Glutamatergic neuron (in vitro differentiated cells): ENCODE measurements at places on chromosomes 12 and 14. TPM values are rescaled to one million over a fixed set of nuclear protein-coding genes. Genes with fewer than 3 reads are reported as not detected.

DNA sequence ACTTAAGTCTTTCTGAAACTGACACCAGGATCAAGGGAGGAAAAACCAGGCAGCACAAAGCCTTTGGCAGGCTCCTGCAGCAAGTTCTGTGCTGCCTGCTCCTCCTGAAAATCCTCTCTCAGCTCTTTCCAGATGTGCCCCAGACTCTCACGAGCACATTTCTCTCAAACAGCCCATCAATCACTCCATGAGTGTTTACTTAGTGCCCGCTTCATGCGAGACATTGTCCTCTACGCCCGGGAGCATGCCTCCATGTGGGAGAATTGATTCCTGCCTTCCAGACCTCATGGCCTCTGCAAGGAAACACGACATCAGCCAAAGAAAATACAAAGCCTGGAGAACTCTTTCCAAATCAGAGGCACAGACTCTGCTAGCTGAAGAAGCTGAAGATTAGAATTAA lies 46.5 kb upstream of the TSPAN11 start:
- no peak overlapping the region for H3K27ac ChIP-seq
- H3K36me3 ChIP-seq, result peaks cover 14% of the 10 kb centered on the region
- no peaks in the 10 kb centered on the region for H3K4me1 ChIP-seq
- no peak for DNase-seq

VEZT gene
- total RNA-seq, result 148 TPM

DNA sequence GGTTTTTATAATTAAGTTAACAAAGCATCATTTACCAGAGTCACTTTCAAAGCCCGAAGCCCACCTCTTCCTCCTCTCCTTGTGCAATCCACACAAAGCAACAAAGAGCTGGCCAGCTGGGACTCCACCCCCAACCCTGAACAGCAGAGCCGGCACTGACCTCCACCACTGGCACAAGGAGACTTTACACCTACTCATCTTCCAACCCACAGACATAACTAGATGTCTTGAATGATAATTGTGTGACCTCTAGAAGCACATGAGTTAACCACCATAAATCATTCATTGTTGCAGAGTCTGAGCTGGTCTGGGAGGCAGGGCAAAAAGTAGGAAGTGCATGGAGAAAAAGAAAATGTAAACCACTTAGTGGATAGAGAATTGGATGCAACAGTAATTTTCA lies 72.2 kb downstream of the ST8SIA1 start:
- H3K36me3 ChIP-seq, result no peaks in the 10 kb centered on the region
- H3K27ac ChIP-seq, result peak overlapping the region; percentile 63
- peaks cover 17% of the 10 kb centered on the region for H3K4me1 ChIP-seq
- peak; percentile 24 for DNase-seq
- H3K4me3 ChIP-seq, result peak overlapping the region; percentile 18

DNA sequence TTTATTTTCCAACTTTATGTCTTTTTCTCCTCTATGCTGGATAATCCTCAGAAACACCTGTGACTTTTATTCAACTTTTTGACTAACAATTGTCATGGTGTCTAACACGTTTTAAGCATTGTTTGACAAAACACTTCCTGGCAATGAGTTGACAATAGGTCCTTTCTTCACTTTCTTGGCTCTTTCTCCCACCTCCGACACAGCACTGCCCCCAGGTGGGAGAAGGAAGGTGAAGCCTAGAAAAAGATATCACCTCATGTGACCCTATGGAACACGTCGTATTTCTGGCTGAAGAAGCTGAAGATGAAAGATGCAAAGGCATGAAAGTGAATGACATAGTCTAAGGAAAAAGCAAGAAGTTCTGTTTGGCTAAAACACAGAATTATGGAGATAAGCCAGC lies 430.0 kb downstream of the ETNK1 start:
- no peak overlapping the region for H3K4me3 ChIP-seq
- H3K27ac ChIP-seq, result no peak overlapping the region
- H3K27me3 ChIP-seq, result no peaks in the 10 kb centered on the region
- H3K4me1 ChIP-seq, result no peaks in the 10 kb centered on the region
- peak; percentile 51 for DNase-seq

- H3K4me1 ChIP-seq, result no peaks in the 10 kb centered on the region
- no peaks in the 10 kb centered on the region for H3K36me3 ChIP-seq
- no peak overlapping the region for H3K4me3 ChIP-seq
- no peak for DNase-seq
Measured at GRCh38 chr14:61284001-61284400, 2.9 kb upstream of the TMEM30B start.

DNA sequence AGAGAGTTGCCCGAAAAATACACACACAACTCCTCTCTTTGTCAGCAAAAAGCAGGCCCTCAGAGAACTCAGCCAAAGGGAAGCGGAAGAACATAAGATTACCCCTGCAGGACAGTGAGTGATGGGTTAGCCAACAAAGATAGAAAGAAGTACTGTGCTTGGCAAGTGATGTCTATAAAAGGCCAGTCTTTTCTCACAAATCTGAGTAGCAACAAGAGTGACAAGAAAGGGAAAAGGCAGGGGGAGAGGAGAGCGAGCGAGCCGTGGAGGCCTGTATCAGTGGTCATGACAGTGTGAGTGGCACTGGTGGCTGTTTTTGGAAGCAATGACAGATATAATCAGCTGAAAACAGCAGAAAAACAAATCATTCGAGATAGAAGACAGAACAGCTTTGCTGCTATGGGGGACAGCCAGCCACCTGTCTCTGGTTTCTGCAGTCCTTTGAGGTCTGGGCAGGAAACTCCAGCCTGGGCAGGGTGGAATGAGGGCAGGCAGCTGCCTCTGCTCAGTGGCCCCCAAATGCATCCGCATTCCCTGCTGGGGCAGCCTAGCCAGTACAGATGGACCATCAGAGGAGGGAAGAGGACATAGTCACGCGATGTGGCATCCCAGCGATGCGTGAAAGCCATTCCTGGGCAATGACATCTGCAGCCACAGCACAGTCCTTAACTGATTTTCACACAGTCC lies 74.7 kb downstream of the TRIM9 start:
- no peak overlapping the region for H3K4me3 ChIP-seq
- H3K27me3 ChIP-seq, result peaks cover 3% of the 10 kb centered on the region
- DNase-seq, result peak; percentile 30
- H3K27ac ChIP-seq, result peak overlapping the region; percentile 9
- peaks cover 10% of the 10 kb centered on the region for H3K4me1 ChIP-seq

CRIP1 gene
- 49.3 TPM for total RNA-seq

DNA sequence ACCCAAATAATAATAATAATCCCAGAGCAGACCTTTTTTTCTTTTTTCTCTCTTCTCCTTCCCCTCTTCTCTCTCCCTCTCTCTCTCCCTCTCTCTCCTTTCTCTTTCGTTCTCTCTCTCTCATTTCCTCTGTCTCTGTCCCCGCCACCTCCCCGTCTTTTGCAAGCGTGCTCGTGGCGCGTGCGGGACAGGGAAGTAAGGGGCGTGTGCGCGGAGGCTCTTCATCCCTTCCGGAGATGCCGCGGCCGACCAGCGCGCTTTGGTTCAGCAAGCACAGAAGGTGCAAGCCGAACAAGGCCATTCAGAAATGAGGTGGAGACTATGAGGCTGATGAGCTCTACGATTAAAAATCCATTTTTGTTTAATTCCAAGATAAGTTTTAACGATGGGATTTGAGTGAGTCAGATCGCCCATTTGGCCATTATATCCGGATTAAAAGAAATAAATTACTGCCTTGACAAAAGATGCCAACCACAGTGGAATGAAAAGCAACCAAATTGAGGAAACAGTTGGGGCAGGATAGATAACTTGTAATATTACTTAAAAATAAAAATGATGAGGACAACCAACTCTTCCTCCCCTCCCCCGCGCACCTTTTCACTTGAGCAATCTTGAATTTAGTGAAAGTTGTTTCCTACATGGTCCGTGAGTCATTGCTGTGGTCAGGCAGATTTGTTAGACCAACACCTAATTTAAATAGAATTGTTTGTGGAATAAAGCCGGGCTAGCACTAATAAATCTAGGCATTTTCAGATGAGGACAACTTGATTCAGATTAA lies 1.2 kb upstream of the AMIGO2 start:
- H3K36me3 ChIP-seq, result no peaks in the 10 kb centered on the region
- DNase-seq, result peak; percentile 42
- H3K27me3 ChIP-seq, result peaks cover 9% of the 10 kb centered on the region
- H3K27ac ChIP-seq, result no peak overlapping the region

- peaks cover 4% of the 10 kb centered on the region for H3K36me3 ChIP-seq
- H3K4me3 ChIP-seq, result no peak overlapping the region
- H3K27ac ChIP-seq, result no peak overlapping the region
- H3K4me1 ChIP-seq, result peaks cover 9% of the 10 kb centered on the region
Measured at GRCh38 chr12:111171345-111171744, 197.6 kb downstream of the PHETA1 start.

DNA sequence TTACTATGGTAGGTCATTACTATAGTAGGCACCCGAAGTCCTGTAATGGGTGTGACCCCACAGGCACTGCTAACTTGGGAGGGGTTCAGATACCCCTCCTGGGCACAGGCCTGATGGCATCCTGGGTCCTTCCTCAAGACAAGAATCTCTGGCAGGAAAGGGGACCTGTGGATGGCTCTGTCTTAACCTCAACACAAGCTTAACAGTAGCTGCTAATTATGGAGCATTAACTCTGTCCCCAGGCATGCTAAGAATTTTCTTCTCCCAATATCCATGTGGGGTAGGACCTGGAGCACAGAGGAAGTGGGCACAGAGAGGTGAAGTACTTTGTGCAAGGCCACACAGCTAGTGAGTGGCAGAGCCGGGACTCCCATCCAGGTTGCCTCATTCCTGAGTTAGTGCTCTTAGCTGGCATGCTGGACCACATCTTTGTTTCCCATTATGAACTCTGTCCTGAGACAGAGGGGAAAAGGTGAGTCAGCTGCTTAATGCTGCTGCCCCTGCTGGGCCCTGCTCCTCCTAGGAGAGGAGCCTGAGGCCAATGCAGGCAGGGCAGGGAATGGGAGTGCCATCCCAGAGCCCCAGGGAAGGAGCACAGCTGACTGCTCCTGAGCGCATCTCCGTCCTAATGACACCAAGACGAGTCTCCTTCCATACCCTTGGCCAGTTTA lies 32.1 kb downstream of the GALNT16 start:
- no peak overlapping the region for H3K4me3 ChIP-seq
- no peak overlapping the region for H3K27ac ChIP-seq
- no peaks in the 10 kb centered on the region for H3K36me3 ChIP-seq
- H3K4me1 ChIP-seq, result peaks cover 35% of the 10 kb centered on the region

DNA sequence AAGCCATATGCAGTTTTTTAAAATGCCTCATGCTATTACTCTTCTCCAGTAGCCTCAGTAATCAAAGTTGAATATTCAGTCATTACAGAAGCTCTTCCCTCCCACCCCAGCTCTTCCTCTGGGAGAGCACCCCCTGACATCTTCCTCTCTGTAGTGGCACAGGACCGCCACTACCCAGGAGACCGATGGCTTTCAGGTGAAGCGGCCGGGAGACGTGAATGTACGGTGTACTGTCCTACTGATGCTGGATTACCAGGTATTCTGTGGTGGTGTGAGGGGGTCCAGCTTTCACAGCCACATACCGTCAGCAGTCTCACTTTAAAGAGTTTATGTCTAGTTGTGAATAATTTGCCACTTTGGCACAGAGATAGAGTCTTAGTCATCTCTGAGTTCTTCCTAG lies 4.6 kb downstream of the SMARCD1 start:
- H3K27me3 ChIP-seq, result peaks cover 3% of the 10 kb centered on the region
- H3K4me3 ChIP-seq, result no peak overlapping the region
- H3K4me1 ChIP-seq, result peaks cover 6% of the 10 kb centered on the region

GRCh38 chr12:684416-684815 lies 21.2 kb upstream of the NINJ2 start:
- no peaks in the 10 kb centered on the region for H3K36me3 ChIP-seq
- H3K4me1 ChIP-seq, result peaks cover 4% of the 10 kb centered on the region
- no peaks in the 10 kb centered on the region for H3K27me3 ChIP-seq

CD69 gene
- not detected for total RNA-seq

DNA sequence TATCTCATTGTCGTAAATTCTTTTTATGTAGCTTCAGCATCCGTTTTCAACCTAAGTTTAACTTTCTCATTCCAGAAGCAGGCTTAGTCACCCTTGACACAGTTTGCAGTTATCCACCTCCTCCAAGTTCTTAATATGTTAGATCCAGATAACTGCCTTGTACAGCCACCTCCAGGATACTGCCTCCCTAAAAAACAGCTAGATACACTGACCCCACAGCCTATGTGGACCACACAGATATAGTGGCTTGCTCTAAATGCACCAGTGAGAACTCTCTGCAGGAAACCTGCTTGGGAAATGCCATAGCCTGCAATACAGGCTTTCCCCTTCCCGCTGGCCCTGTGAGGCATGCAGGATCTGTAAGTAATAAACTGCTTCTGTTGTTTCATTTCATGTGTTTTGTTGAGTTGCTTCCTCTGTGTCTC lies 11.1 kb upstream of the RTL1 start:
- H3K4me1 ChIP-seq, result no peaks in the 10 kb centered on the region
- DNase-seq, result no peak
- no peak overlapping the region for H3K4me3 ChIP-seq
- no peaks in the 10 kb centered on the region for H3K27me3 ChIP-seq
- H3K27ac ChIP-seq, result no peak overlapping the region
- no peaks in the 10 kb centered on the region for H3K36me3 ChIP-seq

DNA sequence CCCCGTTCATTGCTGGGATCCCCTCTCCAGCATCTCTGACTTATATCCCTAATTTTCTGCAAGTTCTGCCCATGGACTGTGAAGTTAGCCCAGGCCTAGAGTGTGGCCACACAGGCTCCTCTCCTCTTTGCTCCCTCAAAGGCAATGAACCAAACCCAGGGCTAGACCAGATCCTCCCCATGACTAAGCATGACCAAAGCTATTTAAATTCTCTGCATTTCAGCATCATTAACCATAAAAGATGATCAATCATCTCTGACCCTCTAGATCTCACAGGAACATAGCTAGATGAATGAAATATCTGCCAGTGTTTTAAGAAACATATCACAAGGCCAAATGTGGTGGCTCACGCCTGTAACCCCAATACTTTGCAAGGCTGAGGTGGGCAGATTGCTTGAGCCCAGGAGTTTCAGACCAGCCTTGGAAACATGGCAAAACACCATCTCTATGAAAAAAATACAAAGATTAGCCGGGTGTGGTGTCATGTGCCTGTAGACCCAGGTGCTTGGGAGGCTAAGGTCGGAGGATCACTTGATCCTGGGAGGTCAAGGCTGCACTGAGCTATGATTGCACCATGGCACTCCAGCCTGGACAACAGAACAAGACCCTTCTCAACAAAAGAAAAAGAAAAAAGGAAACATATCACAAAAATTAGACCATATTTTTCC lies 2.2 kb upstream of the KRT3 start:
- no peak for DNase-seq
- H3K4me3 ChIP-seq, result no peak overlapping the region
- H3K27ac ChIP-seq, result no peak overlapping the region
- H3K4me1 ChIP-seq, result peaks cover 2% of the 10 kb centered on the region
- H3K36me3 ChIP-seq, result no peaks in the 10 kb centered on the region
- H3K27me3 ChIP-seq, result peaks cover 2% of the 10 kb centered on the region

DNA sequence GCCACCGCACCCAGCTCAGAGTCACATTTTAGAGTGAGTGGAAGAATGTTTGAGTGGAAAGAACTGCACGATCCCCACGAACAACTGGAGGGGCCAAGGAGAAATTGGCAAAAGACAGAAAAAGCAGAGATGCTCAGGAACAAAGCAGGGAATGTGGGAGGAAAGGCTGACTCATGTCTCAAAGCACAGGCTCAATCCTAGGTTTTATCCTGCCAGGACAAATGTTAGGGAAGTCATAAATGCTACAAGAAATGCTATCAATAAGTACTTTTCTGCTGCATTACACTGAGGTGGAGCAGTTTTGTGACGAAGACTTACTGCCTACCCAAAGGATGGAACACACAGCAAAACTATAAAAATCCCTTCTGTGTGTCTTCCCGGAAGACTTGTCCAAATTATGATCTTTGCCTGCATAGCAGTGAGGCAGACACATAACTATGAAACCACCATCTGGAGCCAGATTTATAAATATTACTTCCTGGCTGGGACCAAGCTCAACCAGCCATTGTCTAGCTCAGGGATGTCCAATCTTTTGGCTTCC lies 26.7 kb downstream of the NIN start:
- no peaks in the 10 kb centered on the region for H3K27me3 ChIP-seq
- DNase-seq, result no peak
- no peaks in the 10 kb centered on the region for H3K36me3 ChIP-seq
- H3K27ac ChIP-seq, result no peak overlapping the region
- H3K4me1 ChIP-seq, result peaks cover 29% of the 10 kb centered on the region
- no peak overlapping the region for H3K4me3 ChIP-seq
